ENCODE measurements at places on chromosomes 7 and 10.

DNA sequence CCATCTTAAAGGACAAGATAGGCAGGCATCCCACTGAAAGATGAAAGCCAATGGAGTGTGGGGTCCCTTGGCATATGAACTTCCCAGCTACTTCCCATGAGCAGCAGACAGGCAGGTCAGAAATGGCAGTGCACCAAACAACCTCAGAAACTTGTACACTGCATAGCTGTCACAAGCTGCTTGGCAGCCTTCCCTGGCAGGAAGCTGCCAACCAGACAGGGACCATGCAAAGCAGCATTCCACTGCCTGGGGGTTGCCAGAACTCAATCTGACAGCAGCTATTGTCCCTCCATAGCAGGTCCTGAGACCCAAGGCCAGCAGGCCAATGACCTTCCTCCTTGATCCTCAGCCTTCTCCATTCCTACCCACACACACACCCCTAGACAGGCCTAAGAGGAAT, 139.5 kb downstream of the PLCE1 start:
- no peak for DNase-seq

- DNase-seq: no peak
These were observed 6.0 kb downstream of the ADCYAP1R1 start for GRCh38 chr7:31058122-31058521.

DNA sequence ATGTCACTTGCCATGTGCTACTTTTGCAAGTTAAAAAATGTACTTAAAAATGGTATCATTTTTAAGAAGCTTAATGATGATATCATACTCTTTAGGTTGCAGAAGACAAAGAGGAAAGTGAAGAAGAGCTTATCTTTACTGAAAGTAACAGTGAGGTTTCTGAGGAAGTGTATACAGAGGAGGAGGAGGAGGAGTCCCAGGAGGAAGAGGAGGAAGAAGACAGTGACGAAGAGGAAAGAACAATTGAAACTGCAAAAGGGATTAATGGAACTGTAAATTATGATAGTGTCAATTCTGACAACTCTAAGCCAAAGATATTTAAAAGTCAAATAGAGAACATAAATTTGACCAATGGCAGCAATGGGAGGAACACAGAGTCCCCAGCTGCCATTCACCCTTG, 6.1 kb downstream of the LMOD2 start:
- DNase-seq: no peak

GRCh38 chr7:85593355-85593754, 406.5 kb upstream of the SEMA3D start:
- no peak for DNase-seq

DNA sequence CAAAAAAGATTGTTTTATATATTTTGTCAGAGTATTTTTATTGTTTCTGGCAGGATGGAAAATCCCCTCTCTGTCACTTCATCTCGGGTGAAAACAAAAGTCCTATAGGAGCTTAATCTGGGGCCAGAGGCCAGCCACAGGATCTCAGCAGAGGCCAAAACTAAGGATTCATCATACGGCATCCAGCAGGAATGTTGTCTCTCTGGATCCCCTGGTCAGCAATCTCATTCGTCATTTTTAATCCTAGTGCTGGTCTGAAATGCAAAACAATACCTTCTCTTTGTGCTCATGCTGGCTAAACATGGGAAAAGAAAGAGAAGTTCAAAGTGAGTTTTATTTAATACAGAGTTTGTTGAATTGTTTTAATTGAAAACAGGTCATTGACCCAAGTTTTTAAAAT, 482.5 kb upstream of the AUTS2 start:
- DNase-seq: no peak

DNA sequence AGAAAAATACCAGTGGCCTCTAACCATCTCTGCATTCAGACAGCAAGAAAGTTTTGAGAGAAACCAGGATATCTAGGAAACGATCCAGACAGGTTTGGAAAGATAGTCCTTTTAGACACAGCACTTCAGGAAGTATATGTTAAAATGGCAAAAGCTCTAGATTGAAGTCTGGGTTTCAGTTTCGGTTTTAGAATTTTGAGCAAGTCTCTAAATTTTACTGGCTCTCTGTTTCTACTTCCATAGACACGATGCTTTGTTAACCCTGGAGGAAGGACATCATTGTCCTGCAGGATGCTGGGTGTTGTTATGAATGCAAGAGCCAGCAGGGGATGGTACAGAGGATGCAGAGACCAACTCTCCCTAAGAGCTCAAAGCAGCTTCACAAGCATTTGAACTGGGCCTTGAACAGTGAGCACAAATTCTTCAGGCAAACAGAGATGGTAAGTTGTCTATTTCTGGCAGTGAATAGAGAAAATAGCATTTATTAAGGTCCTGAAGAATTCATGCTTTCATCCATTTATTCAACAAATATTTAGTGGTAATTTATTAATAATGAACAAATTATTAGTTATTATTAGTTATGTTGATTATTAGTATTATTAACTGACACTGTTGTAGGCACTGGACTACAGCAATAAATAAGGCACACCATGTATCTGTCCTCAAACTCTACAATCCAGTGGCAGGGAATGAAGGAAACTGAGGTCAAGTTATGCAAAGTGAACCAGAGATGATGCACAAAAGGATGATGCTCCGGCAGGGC, 152.7 kb upstream of the NRP1 start:
- DNase-seq: peak; percentile 53

DNA sequence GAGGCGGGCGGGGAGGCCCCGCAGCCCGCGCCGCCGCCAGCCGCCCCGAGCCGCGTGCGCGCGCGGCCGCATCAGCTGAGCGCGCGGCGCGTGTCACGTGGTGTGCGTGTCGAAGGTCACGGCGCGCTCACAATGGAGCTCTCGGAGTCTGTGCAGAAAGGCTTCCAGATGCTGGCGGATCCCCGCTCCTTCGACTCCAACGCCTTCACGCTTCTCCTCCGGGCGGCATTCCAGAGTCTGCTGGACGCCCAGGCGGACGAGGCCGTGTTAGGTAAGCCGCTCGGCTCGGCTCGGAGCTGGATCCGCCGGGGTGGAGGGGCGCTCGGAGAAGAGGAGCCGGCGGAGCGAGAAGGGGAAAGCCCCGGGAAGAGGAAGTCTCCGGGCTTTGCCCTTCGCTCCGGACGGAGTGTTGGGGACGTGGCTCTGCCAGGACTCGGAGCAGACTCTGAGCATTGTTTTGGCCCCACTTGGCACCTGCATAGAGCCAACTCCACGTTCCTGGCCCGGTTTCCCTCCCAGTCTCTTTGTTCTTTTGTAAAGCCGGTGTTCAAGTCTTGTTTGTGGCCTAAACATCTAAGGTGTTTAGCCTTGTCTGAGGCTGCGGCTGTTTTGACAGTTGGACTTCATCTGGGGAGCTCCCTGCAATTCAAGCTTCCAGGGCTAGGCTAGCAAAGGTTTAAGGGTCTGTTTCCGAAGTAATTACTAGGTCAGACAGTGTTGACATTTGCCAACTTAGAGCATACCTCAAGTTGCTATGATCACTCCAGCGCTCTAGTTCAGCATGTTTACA, at the start of gene COMMD3:
COMMD3 (plus strand) TSS at position 103 of the 790 bp plus-strand sequence; CDS start at position 133, 30 bp downstream.
- DNase-seq: peak; percentile 89

GRCh38 chr7:23628370-23628769, 31.2 kb downstream of the CCDC126 start:
- DNase-seq: no peak

- no peak for DNase-seq
These were observed 468.6 kb downstream of the XPNPEP1 start for GRCh38 chr10:109454691-109455090.

- DNase-seq: peak; percentile 55
These were observed 29.3 kb upstream of the CCL24 start for GRCh38 chr7:75842836-75843446.

GRCh38 chr7:64876792-64877713, 26.0 kb upstream of the ZNF273 start:
- DNase-seq: peak; percentile 39

Data from MM.1S (cell line).